ENCODE measurements at places on chromosomes 1 and 21. TPM values are rescaled to one million over a fixed set of nuclear protein-coding genes. Genes with fewer than 3 reads are reported as not detected.
A peak's percentile ranks its signal among the peaks of the same experiment; 100 is the strongest.

DNA sequence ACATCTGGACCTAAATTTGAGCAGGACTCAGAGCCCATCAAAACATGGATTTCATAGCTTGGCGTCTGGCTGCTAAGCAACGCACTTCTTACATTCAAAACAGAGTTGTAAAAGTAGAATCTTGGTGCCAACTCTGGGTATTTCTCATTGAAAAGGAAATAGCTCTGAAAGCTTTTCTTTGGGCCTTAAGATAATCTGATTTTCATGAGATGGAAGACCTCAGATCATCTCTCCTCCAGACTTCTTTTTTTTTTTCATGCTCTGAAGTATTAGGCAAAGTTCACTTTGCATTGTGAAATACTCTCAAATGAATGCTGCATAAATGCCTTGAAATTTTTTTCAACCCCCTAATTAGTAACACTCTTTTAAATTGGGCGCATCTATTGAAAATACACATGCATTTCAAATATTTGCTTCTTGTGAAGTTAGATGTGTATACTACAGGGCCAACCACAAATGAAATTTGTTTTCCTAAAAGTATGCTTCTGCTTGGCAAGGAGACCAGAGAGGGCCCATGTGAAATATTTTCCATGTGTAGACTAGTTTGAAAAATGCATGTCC, 4.2 kb downstream of the ADAMTS5 start:
- DNase-seq, result no peak
- H3K27me3 ChIP-seq, result peaks cover 48% of the 10 kb centered on the region
- H3K27ac ChIP-seq, result no peak overlapping the region
- H3K4me3 ChIP-seq, result no peak overlapping the region

DNA sequence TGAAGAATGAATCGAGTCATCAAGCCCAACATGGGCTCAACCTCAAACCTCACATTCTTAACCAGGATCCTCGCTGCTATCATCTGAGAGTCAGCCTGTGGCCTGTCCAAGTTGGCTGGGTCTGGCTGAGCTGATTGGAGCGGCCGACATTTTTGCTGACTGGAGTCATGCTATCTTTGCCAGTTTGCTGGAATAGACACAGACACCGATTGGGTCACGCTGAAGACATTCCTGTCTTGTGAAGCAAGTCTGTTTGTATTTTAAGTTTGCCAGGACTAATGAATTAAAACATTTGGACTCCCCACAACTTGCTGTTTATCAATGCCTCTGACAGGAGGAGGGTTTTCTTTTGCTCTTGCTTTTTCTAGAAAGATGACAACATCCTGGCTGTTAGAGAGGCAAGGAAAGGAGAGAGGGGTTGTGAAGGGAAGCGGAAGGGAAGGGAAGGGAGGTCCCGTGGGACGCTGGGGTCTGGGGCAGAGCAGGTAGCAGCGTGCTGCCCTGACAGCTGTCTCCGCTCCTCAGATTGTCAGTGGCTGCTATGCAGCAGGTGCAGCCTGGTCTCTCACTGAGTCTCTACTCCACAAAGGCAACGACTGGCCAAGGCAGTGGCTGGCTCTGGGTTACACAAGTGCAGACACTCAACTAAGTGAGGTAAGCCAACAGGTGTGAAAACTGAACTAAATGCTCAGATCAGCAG, at the start of gene MAP3K7CL:
Gene MAP3K7CL (plus strand): TSS at position 375 of the 700 bp plus-strand sequence. CDS start 2,701 bp downstream, outside the sequence.
- no peaks in the 10 kb centered on the region for H3K27me3 ChIP-seq
- H3K36me3 ChIP-seq, result no peaks in the 10 kb centered on the region
- H3K4me1 ChIP-seq, result peaks cover 3% of the 10 kb centered on the region
- no peak within 1 kb of the TSS for H3K27ac ChIP-seq
- no peak within 1 kb of the TSS for H3K4me3 ChIP-seq

DNA sequence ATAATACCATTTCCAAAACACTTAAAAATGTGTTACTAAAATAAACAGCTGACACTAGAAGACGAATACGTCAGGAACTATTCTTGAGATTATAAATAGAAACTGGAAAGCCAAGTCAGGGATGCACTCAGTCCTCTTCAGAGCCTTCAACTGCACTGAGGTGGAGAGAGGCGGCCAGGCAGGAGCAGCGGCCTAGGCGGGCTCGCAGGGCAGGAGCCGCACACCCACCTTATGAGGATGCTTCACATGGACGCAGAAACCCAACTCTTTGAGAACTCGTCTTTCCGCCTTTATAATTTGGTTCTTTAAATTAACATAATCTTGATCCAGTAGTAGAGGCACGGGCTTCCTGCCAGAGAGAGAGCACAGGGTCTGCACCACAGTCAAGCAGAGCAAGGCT, 4.0 kb downstream of the CCNL2 start:
- H3K4me1 ChIP-seq, result peaks cover 11% of the 10 kb centered on the region
- no peak overlapping the region for H3K4me3 ChIP-seq
- H3K27ac ChIP-seq, result no peak overlapping the region
- peaks cover 31% of the 10 kb centered on the region for H3K36me3 ChIP-seq

- H3K36me3 ChIP-seq, result no peaks in the 10 kb centered on the region
- no peak overlapping the region for H3K27ac ChIP-seq
- peaks cover 12% of the 10 kb centered on the region for H3K4me1 ChIP-seq
- H3K27me3 ChIP-seq, result peaks cover 8% of the 10 kb centered on the region
- no peak for DNase-seq
Measured at GRCh38 chr1:211925016-211925415, 94.5 kb upstream of the LPGAT1 start.

GRCh38 chr1:99062192-99062591, 57.5 kb upstream of the PLPPR5 start:
- no peaks in the 10 kb centered on the region for H3K36me3 ChIP-seq
- H3K27ac ChIP-seq, result no peak overlapping the region

- no peaks in the 10 kb centered on the region for H3K36me3 ChIP-seq
- peaks cover 1% of the 10 kb centered on the region for H3K4me1 ChIP-seq
- no peak for DNase-seq
- H3K27ac ChIP-seq, result no peak overlapping the region
- H3K27me3 ChIP-seq, result peaks cover 61% of the 10 kb centered on the region
Measured at GRCh38 chr1:110216844-110217444, 6.8 kb downstream of the KCNC4 start.

GRCh38 chr1:200038981-200039848, 11.7 kb downstream of the NR5A2 start:
- H3K36me3 ChIP-seq, result peaks cover 2% of the 10 kb centered on the region
- DNase-seq, result no peak
- H3K4me3 ChIP-seq, result peak overlapping the region; percentile 84

GRCh38 chr21:35159881-35160280, 110.8 kb upstream of the RUNX1 start:
- no peaks in the 10 kb centered on the region for H3K27me3 ChIP-seq
- H3K36me3 ChIP-seq, result peaks cover 2% of the 10 kb centered on the region
- DNase-seq, result no peak
- H3K4me1 ChIP-seq, result no peaks in the 10 kb centered on the region
- no peak overlapping the region for H3K27ac ChIP-seq

GRCh38 chr1:85142753-85143152, 58.1 kb downstream of the SYDE2 start:
- H3K4me1 ChIP-seq, result peaks cover 31% of the 10 kb centered on the region
- H3K4me3 ChIP-seq, result no peak overlapping the region
- no peaks in the 10 kb centered on the region for H3K27me3 ChIP-seq
- H3K27ac ChIP-seq, result no peak overlapping the region
- H3K36me3 ChIP-seq, result no peaks in the 10 kb centered on the region

- no peak overlapping the region for H3K4me3 ChIP-seq
- H3K27me3 ChIP-seq, result peaks cover 68% of the 10 kb centered on the region
- no peak for DNase-seq
- H3K4me1 ChIP-seq, result peaks cover 2% of the 10 kb centered on the region
- no peak overlapping the region for H3K27ac ChIP-seq
Measured at GRCh38 chr1:6426277-6426971, 1.8 kb downstream of the ESPN start.

DNA sequence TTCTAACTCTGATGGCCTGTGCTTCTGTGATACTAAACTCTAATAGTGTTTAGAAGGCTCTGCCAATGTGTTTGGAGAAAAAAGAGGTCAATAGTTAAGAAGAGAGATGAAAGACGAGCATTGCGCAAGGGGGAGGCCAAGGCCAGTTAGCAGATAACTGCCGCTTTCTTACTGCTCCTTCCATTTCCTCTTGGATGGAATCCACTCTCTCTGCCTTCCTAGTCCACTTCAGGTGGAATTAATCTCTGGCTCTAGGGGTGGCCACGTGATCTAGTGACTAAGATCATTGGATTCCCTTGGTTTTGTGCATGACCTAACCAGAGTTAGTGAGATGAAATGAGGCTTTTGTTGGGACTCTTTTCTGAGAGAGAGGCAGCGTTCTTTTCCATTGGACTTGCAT, 148.3 kb downstream of the ACTL8 start:
- H3K4me1 ChIP-seq, result peaks cover 1% of the 10 kb centered on the region
- peaks cover 60% of the 10 kb centered on the region for H3K27me3 ChIP-seq
- no peak overlapping the region for H3K4me3 ChIP-seq

DNA sequence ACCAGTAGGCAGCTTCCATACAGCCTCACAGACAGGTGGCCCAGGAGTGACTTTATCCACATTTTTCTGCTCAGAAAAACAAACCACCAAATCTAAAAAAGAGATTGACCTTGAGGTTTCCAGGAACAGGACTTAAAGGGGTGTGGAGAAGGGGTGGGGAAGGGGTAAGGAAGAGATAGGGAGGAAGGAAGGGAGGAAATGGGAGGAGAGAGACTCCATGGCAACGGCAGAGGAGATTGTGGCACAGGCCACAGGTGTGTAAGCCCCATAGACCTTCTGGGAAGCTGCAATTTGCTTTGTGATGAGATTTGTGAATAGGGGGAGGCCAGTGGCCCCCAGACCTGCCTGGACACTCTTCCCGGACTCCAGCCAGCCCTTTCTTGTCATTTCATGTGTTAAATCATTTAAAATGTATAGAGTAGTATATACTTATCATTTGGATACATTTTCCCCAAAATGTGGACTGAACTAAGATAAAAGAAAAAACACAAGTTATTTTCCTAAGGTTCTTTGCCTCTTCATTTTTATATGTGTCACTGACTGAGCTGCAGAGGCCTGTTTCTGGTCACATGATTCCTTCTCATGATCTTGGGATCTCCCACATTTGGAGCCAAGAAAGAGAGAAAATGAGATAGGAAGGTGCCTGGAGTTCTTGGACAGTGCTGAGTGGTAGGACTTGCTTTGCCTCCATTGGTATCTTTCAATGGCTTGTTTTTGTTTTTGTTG, 55.5 kb downstream of the CLIC6 start:
- H3K4me3 ChIP-seq, result no peak overlapping the region
- no peak for DNase-seq
- H3K36me3 ChIP-seq, result no peaks in the 10 kb centered on the region

- H3K27me3 ChIP-seq, result peaks cover 11% of the 10 kb centered on the region
- H3K4me1 ChIP-seq, result peaks cover 4% of the 10 kb centered on the region
- no peak for DNase-seq
- no peak overlapping the region for H3K27ac ChIP-seq
- no peaks in the 10 kb centered on the region for H3K36me3 ChIP-seq
- no peak overlapping the region for H3K4me3 ChIP-seq
Measured at GRCh38 chr1:56380531-56380930, 198.8 kb downstream of the PLPP3 start.

Gene DNASE2B
- 0.26 TPM for total RNA-seq

Gene RAB42
- 2.1 TPM for total RNA-seq

Measured in progenitor cell of endocrine pancreas (in vitro differentiated cells).